ENCODE measurements at places on chromosomes 5 and 9.

- DNase-seq, result no peak
These were observed 8.8 kb upstream of the IGFBPL1 start for GRCh38 chr9:38432922-38433510.

GRCh38 chr5:39892708-39893107, 467.9 kb upstream of the DAB2 start:
- DNase-seq, result no peak

GRCh38 chr9:14245901-14246525, 67.9 kb downstream of the NFIB start:
- DNase-seq, result no peak

- no peak for DNase-seq
These were observed 119.6 kb upstream of the COL5A1 start for GRCh38 chr9:134521817-134522501.

DNA sequence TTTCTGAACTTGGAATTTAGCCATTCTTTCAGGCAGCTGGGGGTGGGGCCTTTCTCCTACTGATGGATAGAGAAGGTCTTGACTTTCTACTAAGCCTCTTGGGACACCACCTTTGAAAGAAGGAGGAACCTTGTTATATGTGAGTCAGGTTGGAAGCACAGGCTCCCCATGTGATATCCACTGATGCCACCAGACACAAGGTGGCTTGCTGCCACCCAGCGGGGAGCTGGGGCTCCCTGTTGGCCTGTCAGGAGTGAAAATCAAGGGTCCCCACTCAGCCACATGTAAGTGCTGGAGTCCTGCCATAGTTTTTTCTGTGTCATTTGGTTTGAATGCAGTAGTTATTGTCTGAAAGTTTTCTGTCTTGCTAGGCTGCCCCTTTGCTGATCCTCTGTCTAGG, 252.4 kb upstream of the NFIL3 start:
- DNase-seq, result no peak

DNA sequence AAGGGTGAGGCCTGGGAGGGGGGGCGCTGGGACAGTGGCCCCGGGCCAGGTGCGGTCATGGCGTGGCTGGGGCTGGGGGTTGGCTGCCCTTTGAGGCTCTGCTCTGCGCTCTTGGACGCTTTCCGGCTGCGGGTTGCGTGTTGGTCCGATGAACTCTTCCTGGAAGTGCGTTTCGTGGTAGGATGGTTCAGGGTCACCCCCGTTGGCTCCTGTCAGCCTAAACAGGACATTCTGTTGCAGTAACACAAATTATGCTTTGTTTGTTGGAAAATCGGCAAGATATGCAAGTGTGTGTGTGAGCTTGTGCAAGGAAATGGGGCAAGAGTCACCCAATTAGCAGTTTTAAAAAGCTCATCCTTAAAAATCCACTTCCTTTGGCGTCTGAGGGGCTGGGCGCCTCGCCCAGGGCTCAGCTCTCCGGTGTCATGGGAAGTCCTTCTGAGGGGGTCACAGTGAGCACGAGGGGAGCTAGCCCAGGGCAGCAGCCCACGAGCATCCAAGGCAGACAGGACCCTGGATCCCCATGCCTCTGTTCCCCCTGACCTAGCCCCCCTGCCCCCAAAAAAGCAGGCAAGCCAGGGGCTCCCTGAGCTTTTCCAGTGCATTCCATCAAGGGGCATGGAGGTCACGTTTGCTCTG, 22.2 kb upstream of the RNU6ATAC start:
- no peak for DNase-seq

- DNase-seq, result no peak
These were observed 6.8 kb downstream of the OBP2A start for GRCh38 chr9:135552698-135553171.

DNA sequence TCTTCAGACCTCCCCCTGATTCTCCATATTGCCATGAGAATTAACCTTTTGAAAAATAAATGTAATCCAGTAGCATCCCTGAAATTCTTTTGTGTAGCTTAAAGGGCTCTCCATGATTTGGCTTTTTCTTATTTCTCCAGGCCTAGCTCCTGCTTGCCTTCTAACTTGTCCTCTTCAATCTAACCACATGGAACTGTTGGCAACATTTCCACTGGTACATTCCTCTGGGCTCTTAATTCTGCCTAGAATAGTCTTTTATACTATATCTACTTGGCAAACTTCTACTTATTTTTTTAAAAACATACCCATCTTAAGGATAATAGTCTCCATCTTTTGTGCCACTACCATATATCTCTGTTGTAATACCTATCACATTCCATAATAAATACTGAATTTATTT, 54.1 kb downstream of the GNG10 start:
- no peak for DNase-seq

DNA sequence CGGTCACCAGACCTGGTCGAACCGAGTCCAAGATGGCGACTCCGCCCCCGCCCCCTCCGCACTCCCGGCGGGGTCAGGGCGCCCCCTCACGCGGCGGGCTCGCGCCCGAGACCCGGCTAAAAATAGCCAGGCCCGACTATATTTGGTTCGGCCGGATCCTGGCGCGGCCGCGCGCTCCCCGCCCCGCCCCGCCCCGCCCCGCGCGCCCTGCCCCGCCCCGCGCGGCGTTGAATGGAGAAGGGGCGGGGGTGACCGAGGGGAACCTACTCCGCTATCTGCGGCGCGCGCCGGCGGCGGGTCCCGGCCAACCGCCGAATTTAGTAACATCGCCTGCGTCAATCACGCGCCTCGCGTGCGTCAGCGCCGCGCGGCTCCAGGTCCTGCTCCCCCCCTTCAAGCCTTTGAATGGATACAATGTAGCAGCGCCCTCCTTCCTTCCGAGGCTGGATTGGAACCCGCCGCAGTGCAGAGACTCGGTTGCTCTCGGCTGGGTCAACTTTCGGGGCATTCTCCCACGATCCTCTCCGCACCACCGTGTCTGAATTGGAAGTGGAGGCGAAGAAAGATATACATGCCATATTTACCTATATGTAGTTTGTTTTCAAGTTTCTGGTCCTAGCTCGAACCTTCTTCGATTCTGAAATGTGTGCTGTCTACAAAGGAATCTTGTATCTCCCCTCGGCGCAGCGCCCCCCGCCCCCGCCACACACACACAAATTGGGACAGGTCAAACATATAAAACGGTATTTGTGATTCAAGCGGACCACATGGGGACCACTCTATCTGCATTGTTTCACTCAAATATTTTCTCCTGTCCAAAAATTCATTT, 1.6 kb upstream of the NR4A3 start:
- peak; percentile 88 for DNase-seq

- DNase-seq, result no peak
These were observed 17.5 kb downstream of the PSD2 start for GRCh38 chr5:139812836-139813805.

DNA sequence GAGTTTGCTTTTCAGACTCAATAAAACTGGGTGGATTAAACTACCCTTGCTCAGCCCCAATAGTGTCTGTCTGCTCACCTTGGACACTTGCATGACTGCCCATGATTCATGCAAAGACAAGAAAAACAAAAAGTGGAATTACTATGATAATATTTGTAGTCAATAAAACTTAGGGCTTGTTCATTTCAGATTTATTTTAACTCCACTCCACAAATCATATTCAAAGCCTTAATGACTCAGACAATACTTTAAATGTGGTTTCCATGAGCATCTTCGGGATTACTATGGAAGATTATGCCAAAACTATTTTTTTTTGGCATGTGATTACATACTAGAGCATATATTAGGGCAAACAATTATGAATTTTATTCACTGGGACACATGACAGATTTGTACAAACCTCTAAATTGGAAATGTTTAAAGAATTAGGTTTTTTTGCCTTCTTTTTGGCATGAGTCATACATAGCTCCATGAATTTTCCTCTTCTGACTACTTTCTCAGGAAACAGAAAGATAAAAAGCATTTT, 468.9 kb downstream of the ACTL7B start:
- no peak for DNase-seq

DNA sequence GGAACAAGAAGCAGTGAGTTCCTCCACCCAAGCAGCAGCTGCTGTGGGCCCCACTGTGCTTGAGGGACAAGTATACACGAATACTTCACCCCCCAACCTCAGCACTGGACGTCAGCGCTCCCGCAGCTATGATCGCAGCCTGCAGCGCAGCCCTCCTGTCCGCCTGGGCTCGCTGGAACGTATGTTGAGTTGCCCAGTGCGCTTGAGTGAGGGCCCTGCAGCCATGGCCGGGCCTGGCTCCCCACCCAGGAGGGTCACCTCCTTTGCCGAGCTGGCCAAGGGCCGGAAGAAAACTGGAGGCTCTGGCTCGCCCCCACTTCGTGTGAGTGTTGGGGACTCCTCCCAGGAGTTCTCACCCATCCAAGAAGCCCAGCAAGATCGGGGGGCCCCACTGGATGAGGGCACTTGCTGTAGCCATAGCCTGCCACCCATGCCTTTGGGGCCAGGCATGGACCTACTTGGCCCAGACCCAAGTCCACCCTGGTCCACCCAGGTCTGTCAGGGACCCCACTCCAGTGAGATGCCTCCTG, 57.1 kb upstream of the TESK1 start:
- no peak for DNase-seq

- DNase-seq, result no peak
These were observed 60.6 kb upstream of the SYK start for GRCh38 chr9:90741036-90741435.

- no peak for DNase-seq
These were observed 188.0 kb downstream of the CARTPT start for GRCh38 chr5:71907001-71907588.

DNA sequence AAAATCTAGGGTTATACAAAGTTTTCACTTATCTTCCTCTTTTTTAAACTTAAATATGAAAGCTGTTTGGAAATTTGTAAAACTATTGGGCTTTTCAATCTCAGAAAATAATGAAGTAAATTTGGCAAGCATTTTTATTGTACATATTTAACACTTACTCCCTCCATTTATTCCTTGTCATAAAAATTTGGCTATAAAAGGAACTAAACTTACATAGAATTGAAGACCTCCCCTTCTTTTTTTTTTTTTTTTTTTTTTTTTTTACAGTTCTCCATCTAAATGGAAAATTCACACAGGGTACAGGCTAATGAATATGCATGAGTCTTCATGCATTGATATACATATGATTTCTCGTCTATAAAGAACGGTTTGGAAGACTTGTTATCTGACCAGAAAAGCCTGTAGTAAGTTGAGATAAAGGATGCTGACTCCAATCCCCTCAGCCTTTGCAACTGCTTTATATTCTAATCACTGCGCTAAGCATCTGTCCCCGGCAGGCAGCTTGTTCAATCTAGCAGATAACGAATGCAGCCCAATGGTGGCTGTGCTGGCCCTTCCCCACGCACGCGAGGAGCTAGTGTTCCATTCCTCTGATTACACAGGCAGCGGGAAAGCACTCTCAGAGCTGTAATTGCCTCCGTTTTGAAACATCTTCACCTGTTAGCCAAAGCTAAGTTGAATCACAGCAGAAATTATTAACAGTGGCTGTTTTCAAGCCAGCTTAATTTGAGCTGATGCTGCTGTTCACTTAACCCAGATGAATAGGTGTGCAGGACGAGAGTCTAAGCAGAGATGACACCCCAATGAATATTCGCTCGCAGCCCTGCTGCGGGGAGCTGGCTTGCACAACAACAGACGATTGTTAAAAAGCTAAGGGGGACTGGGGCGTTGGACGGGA, 453.8 kb upstream of the ZNF608 start:
- no peak for DNase-seq

- DNase-seq, result no peak
These were observed 32.4 kb downstream of the SLC9A3 start for GRCh38 chr5:491856-492155.

GRCh38 chr9:69145144-69145715, 28.8 kb upstream of the TJP2 start:
- no peak for DNase-seq

DNA sequence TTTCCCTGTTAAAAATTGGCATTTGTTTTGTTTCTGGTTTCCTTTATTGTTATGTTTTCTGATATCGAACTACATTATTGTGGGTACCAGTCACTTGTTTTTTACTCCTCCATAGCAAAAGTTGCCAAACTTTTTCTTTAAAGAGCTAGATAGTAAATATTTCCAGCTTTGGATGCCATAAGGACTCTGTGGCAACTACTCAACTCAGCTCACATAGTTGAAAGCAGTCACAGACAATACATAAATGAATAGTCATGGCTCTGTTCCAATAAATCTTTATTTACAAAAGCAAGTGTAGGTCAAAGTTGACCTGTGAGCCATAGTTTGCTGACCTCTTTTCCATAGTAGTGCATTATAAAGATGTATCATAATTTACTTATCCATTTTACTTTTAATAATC, 305.0 kb downstream of the RASEF start:
- no peak for DNase-seq

DNA sequence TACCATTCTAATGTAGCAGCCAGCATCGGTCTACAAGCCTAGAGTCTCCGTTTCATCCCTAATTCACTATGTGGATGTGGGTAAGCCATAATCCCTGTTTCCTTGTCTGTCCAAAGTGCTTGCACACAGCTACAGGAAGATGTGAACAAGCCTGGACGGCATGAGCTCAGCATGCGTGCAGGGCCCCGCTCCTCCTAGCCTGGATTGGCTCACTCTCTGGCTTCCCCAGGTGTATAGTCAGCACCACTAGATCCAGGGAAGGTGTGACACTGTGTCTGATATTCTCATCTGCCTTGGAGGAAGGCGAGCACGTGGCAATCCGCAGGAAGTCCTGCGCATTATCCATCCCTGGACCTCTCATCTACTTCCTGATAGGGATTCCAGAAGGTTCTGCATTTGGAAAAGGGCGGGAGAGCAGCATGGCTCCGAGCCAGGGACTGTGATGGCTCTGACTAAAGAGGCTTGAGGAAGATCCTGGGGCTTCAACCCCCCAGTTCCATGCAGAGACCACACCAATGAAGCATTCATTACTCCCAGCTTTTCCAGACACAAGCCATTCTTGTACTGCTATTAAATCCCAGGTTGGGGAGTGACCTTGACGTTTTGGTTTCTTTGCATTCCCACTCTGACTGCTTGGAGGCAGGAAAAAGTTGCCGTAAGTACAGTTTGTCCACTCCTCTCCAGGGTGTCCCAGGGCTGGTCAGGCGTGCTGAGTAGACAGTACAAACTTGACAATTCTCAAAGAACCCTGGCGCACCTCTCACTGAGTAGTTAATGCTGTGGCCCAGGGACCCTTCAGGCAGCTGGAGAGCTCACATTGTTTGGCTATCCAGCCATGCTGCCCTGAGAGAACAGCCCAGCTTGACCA, 65.6 kb downstream of the PSD2 start:
- DNase-seq, result no peak

DNA sequence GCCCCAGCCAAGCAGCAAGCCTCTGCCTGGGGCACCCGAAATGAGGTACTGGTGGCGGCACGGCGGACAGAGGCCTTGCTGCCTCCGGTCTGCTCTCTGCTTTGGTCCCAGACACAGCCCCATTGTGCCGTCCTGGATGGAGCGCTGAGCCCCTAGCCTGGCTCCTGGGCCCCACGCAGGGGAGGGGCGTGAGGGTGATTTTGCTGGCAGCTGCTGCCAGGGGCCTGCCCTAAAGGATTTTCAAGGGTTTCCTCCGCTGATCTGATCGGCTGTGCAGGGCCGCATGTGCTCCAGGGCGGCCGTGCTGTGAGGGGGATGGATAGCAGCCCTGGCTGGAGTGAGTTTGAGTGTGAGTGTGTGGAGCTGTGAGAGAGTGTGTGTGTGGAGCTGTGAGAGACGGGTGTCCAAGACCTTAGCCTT, 1.3 kb downstream of the GPSM1 start:
- DNase-seq, result no peak

- DNase-seq, result no peak
These were observed 102.0 kb downstream of the CFAP95 start for GRCh38 chr9:69922646-69923045.

GRCh38 chr5:43115968-43116367, 4.7 kb upstream of the ZNF131 start:
- DNase-seq, result no peak
